ENCODE measurements at places on chromosomes 6 and 20.

DNA sequence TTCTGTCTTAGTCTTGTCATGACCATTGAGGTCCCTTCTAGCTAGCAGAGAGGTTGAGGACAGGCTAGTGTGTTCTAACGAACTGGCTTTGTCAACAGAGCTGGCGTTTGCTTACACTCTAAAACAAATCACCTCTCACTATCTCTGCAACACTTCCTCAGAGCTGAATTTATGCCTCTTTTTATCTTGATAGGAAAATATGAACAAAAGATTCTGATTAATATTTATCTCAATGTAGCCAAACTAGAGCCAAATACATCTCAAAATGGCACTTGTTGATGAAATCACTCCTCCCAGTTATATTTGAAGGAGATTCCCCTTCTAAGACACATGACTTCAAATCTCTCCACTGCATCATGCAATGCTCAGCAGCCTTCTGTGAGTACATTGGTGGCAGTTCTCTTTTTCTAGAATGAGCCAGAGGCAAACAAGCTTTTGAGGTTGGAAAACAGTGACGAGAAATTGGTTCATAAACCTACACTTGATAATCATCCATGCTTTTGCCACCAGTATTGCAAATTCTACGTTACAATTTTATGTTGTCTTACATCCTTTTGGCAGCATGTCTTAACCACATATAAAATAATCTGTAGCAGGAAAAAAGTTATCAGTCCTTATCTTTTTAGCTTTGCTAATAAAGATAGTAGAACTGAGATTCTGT, 615.7 kb upstream of the CITED2 start:
- DNase-seq: no peak

- DNase-seq: peak; percentile 12
These were observed 675.7 kb upstream of the AGPAT4 start for GRCh38 chr6:161949531-161949930.

DNA sequence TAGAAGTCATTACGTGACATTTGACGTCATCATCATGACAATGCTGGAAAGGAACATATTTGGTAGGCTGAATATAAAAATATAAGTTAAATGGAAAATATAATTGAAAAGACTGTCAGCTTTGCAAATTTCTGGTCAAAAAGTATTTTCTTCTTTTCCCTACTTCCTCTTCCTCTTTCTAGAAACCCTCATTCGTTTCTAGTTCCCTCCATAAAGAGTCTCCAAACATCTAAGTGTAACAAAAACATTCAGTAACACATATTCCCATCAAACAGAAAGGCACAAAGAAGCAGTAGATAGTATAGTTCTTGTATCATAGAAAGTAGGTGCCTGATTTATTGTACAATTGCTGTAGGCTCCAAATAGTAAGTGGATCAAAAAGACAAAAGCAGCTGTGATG, 150.8 kb upstream of the FAM83B start:
- no peak for DNase-seq

DNA sequence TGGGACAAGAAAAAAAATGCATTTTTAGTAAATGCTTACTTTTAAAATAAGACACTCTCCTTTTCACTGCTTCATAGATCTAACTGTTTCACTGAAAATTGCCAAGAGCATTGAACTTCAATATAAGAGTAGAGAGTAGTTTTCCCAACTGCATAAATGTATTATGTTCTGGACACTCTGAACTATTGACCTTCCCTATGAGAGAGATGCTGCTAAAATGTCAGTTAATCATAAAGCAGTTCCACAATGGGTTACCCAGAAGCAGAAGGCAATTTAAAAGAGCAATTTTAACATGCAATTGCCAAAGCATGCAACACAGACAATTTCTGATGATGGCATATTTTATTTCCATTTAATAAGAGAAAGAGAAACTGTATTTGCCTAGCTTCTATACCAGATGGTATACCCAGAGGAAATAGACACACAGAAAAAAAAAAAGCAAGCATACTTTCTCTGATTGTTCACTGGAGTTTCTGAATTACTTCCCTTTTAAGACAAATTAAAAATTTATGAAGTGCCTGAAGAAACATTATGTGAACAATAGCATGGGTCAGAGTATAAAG, 279.1 kb upstream of the THEMIS start:
- DNase-seq: no peak

- no peak for DNase-seq
These were observed 144.0 kb upstream of the TBX18 start for GRCh38 chr6:84908304-84908904.

DNA sequence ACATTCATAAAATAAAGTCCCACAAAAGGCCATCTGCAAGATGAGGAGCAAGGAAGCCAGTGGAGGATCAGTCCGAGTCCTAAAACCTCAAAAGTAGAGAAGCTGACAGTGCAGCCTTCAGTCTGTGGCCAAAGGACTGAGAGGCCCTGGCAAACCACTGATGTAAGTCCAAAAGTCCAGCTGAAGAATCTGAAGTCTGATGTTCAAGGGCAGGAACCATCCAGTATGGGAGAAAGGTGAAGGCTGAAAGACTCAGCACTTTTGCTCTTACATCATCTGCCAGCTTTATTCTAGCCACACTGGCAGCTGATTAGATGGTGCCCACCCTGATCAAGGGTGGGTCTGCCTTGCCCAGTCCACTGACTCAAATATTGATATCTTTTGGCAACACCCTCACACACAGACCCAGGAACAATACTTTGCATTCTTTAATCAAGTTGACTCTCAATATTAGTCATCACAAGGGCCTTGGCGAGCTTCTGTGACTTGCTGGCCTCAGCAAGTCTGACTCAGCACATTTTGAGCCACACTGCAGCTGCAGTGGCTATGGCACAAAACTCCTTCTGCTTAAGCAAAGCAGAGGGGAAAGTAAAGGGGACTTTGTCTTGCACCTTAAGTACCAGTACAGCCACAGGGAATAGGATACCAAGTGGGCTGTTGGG, 1370.3 kb upstream of the CITED2 start:
- DNase-seq: no peak

DNA sequence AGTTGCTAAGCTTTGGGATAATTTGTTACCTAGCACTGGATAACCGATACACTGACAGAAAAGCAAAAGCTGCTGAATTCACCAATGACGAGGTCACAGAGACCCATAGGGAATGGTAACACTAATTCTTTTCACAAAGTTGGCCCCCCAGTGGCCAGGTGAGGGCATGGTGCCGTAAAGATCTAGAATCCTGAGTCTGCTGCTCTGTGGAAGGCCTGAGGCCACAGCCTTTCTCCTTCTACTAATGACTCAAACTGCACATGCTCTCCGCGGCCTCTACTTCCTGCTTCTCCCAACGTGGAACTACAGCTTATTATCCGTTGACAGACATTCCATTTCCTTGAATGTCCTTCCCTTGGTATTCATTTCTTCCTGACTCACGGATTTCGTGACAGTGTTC, 127.1 kb downstream of the OPRM1 start:
- DNase-seq: no peak

DNA sequence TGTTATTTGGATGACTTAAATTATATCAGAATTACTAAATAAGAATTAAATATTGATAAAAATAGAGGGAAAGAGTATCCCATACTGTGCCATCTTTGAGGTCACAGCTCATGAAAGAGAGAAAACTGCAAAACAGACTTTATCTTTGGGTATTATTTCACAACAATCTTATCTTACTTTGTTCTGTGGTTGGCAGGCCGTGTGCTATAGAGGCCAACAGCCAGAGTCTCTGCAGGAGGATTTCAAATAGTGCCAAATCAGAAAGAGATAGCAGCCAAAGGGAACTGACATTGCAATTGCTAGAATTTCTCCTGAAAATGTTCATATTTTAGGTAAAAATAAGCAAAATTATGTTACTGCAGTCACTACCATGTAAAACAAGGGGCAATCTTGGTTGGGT, 354.2 kb downstream of the GRIK2 start:
- no peak for DNase-seq

DNA sequence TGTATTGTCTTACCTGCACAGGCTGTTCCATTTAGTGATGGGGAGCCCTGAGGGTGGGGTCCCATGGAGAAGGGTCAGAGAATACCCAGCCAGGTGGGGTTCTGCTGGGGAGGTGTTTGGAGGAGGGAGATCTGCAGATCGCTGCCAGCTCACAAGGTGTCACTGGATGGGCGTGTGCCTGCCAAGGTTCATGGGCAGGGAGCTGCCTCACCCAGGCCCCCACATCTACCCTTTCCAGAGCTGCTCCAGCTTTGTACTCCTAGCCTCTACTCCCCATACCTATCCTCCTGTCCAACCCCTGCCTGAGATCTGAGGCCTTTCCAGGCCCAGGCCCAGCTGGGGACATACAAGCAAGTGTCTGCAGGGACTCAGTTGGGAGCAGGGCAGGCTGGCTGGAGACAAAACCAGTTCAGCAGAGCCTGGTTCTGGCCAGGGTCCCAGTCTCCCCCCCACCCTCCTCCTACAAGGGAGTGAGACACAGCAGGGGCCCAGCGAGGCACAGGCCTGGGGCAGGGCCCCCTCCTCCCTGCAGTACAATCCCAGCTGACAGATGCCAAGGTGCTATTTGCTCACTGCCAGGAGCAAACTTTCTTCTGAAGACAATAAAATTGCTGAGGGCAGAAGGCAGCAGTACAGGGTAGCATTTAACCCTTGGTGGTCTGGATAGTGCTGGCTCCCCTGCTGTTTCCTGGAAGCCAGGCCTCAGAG, 19.7 kb downstream of the SPDEF start:
- DNase-seq: no peak

DNA sequence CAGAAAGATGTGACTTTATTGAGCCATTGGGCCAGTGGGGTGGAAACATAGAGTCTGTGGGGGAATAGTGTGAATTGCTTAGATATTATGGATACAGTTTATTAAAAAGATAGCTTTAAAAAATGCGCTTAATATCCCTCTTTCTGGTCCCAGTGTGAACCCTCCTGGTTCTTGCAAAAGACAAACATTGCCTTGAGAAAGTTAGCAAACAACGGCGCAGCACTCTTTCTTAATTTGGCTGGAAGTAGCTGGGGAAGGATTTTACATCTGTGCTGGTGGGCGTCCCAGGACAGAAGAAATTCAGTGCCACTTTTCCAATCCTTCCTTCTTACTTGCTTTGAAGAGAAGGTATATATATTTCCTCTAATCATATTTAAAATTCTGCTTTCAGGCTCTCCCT, 191.4 kb upstream of the ZFP64 start:
- no peak for DNase-seq

GRCh38 chr20:47438464-47439381, 63.0 kb upstream of the NCOA3 start:
- DNase-seq: no peak

- DNase-seq: no peak
These were observed 269.1 kb downstream of the PHF3 start for GRCh38 chr6:63904650-63905248.

GRCh38 chr20:40813029-40813431, 124.0 kb upstream of the MAFB start:
- peak; percentile 29 for DNase-seq

DNA sequence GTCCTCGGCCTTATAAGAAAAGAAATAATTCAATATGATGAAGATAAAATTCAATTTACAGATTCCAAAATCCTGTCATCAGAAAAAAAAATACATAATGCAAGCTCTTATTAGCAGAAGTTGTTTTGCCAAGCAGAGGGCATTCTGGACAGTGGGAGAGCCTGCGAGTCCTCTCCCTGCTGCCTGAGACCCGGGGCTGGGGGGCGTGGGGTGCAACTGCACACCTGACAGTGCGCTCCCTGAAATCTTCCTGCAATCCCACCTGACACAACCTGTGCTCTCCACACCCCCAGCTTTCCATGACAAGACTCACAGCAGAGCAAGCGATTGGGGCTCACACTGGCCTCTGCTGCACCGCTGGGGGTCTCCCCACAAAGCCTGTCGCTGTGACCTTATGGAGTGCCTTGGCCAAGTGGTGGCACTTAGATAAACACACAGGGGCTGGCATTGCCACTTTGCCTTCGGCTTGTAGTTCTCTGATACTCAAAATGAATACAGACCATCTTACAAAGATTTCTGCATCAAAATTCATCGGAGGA, 130.3 kb upstream of the PDE10A start:
- no peak for DNase-seq

Measured in H54 (cell line).